ENCODE measurements at places on chromosomes 6 and 20. TPM values are rescaled to one million over a fixed set of nuclear protein-coding genes. Genes with fewer than 3 reads are reported as not detected.

Gene WFDC10B
- not detected for total RNA-seq

Gene CARMIL1
- 3.5 TPM for total RNA-seq

Gene TMEM200A
- total RNA-seq, result 1.1 TPM

Gene ACTL10
- total RNA-seq, result 6.0 TPM

Gene ADA
- 28.4 TPM for total RNA-seq

Gene MOG
- total RNA-seq, result not detected

Gene TSPO2
- total RNA-seq, result not detected

Gene SLC22A7
- total RNA-seq, result not detected

Gene GABRR2
- 1.2 TPM for total RNA-seq

Gene KHDC1L
- not detected for total RNA-seq

Gene JPH2
- not detected for total RNA-seq

DNA sequence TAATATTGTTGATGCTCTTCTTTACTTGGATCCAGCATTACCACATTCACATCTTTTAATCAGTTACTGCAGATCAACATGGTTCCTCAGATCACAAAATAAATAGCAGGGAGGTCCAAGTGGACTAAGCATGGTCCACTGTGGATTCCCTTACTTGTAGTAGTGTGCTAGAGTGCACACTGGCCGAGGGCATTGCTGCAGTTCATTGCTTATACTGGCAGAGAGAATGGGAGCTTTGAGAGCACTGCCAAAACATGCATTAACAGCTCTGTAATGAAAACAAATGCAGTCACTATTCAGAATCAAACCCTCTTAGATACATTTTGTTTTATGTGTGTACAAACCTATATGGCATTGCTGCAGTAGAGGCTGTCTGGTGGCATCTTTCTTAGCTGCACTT lies 471.5 kb downstream of the CD109 start:
- DNase-seq, result no peak

GRCh38 chr20:54606380-54606779 lies 131.0 kb downstream of the DOK5 start:
- no peak for DNase-seq

GRCh38 chr20:35737865-35738333 lies 4.2 kb downstream of the RBM39 start:
- no peak for DNase-seq

- DNase-seq, result no peak
Measured at GRCh38 chr20:35116258-35116657, 23.7 kb upstream of the TRPC4AP start.

DNA sequence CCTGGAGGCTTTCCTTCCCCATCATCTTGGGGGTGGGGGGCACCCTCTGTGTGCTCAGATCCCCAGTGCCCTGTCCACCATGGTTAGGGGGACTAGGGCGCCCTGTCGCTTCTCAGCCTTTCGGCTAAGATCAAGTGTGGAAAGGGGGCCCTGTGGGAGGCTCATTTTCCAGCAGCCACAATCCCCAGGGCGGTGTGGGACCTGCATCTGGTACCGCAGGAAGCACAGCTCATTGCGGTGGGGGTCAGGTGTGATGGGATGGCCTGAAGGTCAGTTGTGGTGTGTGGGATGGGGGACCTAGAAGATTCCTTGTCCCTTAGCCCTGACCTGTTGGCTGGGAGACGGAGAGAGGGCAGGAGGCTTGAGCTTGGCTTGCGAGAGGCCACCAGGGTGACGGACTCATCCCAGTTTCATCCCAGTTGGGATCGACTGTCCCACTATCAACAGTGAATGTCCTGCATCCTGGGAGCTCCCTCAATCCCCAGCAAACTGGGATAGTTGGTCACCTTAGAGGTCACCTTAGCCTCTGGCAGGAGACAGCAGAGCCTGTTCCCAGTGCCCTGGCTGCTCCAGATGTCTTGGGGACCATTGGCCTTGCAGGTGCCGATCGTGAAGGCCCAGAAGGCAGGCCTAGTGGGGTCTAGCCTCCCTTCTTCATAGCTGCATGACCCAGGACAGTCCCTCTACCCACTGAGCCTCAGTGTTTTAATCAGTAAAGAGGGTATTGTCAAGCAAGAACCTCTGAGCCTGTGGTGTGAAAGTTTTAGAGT lies 64.5 kb upstream of the PMEPA1 start:
- no peak for DNase-seq

DNA sequence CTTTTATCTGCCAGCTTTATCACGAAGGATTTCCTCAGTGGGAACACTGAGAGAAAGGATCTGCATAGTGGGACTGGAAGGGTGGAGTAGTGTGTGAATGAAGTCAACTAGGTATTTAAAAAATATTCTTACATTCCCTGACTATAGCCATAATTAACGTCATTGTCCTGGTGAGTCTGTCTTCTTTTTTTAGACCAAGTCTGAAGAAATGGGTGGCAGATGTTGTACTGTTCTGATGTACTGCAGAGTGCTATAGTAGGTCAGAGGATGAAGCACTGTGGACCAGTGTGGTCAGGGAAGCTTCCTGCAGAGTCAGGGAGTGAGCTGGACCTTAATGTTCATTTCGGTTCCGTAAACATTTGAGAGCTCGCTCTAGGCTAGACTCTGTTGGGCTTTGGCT lies 11.9 kb downstream of the TULP4 start:
- DNase-seq, result no peak

GRCh38 chr6:67009818-67010217 lies 1302.8 kb upstream of the EYS start:
- DNase-seq, result no peak

GRCh38 chr6:36340306-36340617 lies 3.6 kb upstream of the BNIP5 start:
- no peak for DNase-seq

DNA sequence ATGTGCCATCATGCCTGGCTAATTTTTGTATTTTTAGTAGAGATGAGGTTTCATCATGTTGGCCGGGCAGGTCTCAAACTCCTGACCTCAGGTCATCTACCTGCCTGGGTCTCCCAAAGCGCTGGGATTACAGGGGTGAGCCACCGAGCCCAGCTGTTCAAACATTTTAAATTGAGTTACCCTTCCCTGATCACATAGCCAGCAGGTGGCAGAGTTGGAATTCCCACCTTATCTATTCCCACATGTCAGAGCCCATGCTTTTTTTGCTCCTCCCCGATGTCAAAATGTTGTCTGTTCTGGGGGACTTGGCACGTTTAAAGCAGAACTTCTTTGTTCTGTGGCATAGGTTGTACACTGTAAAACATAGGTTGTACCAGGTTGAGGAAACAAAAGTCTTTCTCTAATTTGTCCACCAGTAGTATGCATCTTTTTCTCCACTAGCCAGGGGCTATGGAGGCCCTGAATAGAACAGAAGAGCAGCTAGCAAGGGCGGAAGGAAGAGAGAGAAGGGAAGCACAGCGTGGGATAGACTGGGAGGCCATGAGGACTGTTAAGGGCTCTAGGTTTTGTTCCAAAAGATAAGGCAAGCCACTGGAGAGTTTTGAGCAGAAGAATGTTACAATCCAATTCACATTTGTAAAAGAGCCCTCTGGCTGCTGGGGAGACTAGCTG lies 7.3 kb upstream of the LBP start:
- no peak for DNase-seq

DNA sequence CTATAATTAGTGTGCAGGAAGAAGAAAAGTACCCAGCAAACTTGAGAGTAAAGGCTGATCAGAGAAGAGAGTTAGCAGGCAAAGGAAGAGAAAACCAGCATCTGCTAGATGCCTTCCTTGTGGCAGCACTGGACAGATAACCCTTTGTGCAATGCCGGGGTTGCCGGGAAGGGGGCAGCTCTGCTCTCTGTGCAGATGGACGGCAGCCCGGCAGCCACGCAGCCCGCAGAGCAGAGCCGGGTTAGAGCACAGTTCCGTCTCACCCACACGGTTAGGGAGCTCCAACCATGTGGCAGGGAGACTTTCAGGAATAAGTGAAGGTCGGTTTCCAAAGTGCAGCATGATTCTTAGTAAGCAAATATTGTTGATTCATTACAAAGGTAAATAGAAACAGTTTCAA lies 80.0 kb upstream of the RPS6KA2 start:
- no peak for DNase-seq

GRCh38 chr20:62786157-62786556 lies 10.1 kb upstream of the MRGBP start:
- no peak for DNase-seq

DNA sequence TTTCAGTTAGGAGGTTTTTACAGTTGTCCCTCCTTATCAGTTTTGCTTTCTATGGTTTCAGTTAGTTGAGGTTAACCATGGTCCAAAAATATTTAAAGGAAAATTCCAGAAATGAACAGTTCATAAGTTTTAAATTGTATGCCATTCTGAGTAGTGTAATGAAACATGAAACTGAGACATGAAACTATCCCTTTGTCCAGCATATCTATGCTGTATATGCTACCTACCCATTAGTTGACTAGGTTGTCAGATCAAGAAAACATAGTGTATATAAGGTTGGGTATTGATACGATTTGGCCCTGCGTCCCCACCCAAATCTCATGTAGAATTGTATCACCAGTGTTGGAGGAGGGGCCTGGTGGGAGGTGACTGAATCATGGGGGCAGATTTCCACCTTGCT lies 39.1 kb downstream of the VGLL2 start:
- DNase-seq, result no peak

DNA sequence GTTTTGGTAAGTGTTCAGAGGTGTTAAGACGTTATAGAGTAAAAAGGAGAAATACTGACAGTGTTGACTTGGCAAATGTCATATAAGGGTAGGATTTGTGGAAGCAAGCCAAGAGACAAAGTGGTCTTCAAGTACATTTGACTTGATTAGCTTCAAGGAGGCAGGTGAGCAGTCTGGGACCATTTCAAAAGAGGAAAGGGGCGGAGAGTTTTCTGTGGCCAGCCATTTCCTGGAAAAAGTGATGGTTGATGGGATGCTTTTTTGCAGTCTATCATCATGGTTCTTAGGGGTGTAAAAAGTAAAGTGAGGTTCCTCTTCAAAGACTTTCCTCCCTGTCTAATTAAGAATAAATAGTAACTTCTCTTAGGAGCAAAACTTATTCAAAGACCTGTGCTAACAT lies 28.7 kb downstream of the FKBP1A start:
- DNase-seq, result no peak

DNA sequence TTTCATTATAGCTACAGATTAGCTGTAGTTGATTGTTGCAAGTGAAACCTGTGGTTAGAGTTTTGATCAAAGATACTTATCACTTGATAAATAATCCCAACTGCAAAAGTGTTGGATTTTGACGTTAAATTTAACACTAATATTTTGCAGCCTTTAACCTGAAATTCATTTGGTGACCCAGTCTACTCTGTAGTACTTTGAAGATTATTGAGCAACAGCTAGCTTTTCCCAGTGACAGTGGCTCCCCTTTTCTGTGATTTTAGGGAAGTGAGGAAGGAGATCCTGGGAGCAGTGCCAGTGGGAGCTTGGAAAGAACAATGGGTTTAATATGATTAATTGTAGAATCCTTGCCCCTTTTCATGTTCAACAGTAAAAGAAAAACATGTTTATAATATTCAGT lies 76.9 kb downstream of the NCOA3 start:
- DNase-seq, result no peak

DNA sequence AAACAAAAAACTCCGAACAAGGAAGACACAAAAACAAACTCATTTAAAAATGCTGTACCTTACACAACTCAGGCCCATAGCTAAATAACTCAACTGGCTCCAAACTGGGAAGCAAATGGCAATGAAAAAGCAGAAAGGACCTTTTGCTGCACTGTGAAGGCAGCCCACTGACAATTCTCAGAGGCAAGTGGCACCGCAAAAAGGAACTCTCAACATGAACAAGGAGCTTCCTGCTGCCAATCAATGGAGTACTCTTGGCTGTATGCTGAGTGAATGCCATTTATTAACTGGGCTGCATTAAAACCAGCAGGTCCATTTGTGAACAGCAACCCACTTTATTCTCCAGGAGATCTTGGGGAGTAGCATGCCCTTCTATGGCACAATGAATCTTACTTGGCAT lies 209.9 kb downstream of the PTPRK start:
- no peak for DNase-seq

DNA sequence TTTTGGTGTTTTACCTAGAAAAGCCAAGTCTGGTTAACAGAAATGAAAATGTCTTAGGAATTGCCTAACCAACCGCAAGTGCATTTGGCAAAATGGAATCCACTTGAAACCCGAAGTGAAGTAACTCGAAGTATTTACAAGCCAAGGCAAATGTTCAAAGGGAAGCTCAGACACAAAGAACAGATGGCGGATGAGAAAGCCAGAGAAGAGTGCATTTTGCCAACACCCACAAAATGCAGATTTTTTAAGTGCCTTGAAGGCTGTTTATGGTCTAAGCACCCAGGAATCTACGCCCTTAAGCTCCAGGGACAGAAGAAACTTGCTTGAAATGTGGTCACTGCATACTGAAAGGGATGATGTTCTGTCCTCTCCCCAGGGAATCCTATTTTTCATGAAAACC lies 70.0 kb upstream of the TBXT start:
- DNase-seq, result no peak

GRCh38 chr6:100305209-100305869 lies 159.4 kb downstream of the SIM1 start:
- no peak for DNase-seq

- DNase-seq, result no peak
Measured at GRCh38 chr6:132973514-132973993, 159.2 kb downstream of the RPS12 start.

DNA sequence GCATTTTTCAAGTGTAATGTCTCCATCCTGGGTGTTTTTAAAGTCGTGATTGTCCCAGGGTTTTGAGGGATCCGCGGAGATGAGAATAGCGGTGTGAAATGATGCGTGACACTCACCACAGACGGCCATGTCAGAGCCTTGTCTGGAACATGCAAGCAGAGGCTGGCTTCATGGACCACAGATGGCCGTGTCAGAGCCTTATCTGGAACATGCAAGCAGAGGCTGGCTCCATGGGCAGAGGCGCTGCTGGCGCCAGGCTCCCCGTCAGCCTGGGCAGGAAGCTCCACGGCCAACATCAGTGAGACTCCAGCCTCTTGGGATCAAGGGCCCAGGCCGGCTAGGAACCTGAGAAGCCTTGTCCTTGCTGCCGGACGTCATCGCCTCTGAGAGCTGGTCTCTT lies 7.7 kb upstream of the MRGBP start:
- DNase-seq, result peak; percentile 4

GRCh38 chr20:8225658-8226057 lies 93.6 kb downstream of the PLCB1 start:
- no peak for DNase-seq

DNA sequence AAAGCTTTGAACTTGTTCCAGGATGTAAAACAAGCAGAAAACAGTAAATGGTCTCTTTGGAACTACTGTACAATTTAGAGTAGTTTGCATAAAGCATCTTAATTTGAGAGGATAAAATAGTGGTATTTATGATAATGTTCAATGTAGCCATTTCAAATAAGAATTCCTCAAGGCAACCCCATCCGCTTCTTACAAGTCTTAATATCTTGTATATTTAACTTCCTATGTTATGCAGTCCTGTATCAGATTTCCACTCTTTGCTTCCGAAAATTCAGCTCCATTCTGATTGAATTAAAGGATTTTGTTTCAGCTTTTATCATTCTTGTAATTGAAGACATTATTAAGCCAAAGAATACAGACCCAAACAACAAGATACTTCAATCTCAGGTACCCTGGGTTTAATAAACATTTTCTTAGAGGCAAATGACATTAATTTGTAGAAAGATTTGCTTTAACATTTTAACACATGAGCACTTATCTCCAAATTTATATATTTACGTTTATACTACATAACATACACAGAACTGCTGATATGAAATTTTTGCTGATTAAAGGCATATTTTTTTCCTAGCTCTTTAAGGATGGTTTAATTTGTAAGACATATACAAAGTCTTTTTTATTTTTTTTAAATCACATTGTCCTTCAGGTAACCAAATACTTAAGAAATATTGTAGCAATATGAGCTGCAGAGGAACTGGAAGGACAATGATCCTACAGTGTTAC lies 131.1 kb upstream of the BEND3 start:
- no peak for DNase-seq

- DNase-seq, result no peak
Measured at GRCh38 chr20:821731-822065, 11.8 kb upstream of the FAM110A start.

All from CD4-positive, alpha-beta memory T cell (primary cell).